ENCODE measurements at places on chromosomes 1 and 21.

GRCh38 chr1:61950418-61950817, 208.1 kb downstream of the PATJ start:
- peak; percentile 50 for DNase-seq

- DNase-seq: no peak
Measured at GRCh38 chr1:18142471-18142870, 34.9 kb downstream of the IGSF21 start.

DNA sequence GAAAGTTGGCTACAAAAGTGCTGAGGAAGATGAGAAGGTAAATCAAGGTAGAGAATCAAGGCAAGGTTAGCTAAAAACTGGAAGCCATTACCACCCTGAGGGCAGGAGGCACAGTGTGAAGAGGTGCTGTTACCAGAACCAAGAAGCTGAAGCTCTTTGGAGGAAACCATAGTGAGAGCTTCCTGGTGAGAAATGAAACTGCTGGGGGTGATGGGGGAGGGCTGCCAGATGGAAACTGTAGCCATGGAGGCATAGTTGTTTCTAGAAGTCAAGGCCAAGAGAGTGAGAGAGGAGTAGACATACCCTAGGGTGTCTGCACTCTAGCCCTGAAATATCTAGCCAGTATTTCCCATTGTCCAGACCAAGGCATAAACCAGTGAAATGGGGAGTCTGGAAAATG, 28.7 kb downstream of the IFI44 start:
- DNase-seq: no peak

DNA sequence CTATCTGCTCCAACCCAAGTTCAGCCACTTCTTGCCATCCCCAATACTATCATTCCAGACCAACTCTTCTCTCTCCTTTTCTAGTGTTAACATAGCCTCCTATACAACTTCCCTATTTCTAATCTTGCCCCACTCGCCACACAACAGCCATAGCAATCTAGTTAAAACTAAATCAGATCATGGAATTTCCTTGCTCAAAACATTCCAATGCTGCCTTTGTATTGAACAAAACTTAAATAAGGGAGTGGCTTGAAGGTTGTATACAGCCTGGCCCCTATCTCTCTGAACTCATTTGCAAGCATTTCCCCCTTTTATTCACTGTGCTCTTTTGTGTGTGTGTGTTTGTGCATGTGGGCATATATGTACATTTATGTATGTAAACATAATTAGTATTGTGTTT, 118.1 kb upstream of the SGIP1 start:
- DNase-seq: no peak

- peak; percentile 6 for DNase-seq
Measured at GRCh38 chr1:98458511-98459485, 202.7 kb upstream of the SNX7 start.

- peak; percentile 58 for DNase-seq
Measured at GRCh38 chr21:32844653-32845436, 73.3 kb upstream of the PAXBP1 start.

GRCh38 chr1:224068458-224069072, 45.3 kb upstream of the FBXO28 start:
- peak; percentile 59 for DNase-seq

DNA sequence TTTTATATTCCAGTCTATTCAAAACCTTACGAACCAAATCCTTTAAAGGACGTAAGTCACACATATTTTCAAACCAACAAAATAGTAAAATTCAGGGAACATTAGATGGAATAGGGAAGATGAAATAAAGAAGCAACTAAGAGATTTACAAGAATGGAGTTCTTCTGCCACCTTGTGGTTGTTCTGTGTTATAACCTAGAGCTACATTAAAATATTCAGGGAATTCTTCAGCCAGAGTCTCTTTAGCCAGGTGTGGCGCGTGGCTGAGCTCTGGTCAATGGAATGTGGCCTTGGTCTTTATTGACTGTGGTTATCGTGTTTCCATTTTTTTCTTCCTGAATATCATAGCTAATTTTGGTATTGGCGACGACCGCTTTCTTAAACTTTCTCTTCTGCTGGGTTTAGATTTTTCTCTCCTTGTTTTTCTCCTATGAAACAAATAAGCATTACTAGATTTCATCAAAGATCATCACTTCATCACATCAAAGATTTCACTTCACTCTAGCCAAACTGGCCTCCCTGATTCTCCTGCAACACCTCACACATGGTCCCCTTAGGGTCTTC, 221.3 kb downstream of the MRPL39 start:
- peak; percentile 80 for DNase-seq

GRCh38 chr1:106986603-106987002, 69.9 kb upstream of the PRMT6 start:
- DNase-seq: no peak

GRCh38 chr1:36068866-36069265, 15.0 kb upstream of the TEKT2 start:
- DNase-seq: peak; percentile 59

- DNase-seq: peak; percentile 72
Measured at GRCh38 chr1:204102739-204103430, 30.0 kb downstream of the SOX13 start.

GRCh38 chr1:151006327-151007052, at the start of gene MINDY1:
MINDY1 (minus strand) TSS chr1:151006902; CDS start chr1:151002617, 4,285 bp downstream.
- DNase-seq: peak; percentile 90

- no peak for DNase-seq
Measured at GRCh38 chr1:89892816-89893215, 72.0 kb downstream of the LRRC8D start.

- DNase-seq: peak; percentile 83
Measured at GRCh38 chr1:208525417-208525816, 281.2 kb upstream of the PLXNA2 start.

DNA sequence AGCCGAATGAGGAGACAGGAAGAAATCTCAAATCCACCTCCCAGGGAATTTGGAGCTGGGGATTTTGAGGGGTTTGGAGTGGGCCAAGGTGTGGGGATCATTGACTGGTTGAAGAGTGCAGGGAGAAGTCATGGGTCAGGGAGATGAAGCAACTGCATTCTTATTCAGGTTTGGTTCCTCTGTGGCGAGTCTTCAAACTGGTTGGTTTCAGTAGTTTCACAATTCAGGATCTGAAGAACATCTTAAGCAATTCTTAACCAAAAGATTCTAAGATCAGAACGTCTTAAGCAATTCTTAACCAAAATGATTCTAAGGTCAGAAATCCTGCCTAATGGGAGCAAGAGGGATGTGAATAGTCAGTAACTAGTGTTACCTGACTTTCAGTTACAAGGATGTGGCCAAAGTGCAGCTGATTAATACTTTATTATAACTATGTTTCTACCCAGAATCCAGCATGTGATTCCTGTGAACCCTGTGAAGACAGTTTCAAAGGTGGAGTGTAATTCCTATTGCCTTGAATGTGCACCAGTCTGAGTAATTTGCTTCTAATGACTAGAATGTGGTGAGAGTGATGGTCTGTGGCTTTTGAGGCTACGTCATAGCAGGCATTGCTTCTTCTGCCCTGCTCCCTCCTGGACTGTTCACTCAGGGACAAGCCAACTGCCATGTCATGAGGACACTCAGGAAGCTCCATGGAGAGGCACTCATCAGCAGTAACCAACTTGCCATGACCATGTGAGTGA, 61.2 kb downstream of the OLFML3 start:
- peak; percentile 59 for DNase-seq

DNA sequence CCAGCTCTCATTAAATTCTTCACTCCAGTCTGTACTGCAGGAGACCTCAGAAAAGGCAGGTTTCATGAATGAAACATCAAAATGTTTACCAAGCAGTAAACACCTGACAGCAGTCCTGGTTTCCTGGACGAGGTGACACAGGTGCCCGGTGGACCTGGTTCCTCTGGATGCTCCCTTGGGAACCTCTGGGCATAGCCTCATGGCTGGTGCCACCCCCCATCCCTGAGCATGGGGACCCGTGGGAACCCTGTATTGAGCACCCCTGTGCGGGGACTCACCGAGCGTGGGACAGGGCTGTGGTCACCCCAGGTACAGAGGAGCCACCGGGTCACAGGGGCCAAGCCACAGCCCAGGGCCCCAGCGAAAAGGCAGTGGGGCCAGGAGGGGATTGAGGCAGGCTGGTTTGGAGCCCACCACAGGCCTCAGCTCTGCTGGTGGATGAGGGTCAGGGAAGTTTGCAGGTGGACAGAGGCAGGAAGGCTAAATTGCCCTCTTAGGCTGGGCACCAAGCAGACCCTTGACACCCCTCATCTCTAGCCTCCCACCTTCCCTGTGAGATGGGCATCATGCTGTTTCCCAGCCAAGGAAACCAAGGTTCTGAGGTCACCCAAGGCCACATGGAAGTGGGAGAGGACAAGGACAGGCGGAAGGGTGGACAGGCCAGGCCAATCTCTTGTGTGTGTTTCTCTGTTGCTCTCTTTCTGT, 158.4 kb downstream of the PTPRU start:
- DNase-seq: no peak

DNA sequence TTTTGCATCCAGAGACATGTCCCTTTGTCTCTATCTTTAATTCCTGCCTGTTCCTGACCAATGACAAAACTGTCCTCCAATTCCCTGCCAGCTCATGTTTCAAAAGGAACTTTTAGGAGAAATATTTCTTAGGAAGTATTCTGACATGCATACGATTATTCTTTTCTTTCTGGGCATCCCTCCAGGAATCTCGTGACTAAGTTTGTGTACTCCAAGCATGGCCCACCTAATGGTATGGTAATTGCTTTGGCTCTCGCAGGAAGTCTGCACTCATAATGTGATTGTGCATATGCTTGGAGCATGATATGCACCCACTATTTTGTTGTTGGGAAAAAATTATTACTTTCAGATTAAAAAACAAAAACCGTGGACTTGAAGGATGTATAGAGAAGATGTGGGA, 256.4 kb downstream of the PRDM2 start:
- DNase-seq: no peak

- no peak for DNase-seq
Measured at GRCh38 chr1:236922190-236922589, 82.1 kb downstream of the MT1HL1 start.

- DNase-seq: no peak
Measured at GRCh38 chr1:237186675-237187074, 144.7 kb downstream of the RYR2 start.

DNA sequence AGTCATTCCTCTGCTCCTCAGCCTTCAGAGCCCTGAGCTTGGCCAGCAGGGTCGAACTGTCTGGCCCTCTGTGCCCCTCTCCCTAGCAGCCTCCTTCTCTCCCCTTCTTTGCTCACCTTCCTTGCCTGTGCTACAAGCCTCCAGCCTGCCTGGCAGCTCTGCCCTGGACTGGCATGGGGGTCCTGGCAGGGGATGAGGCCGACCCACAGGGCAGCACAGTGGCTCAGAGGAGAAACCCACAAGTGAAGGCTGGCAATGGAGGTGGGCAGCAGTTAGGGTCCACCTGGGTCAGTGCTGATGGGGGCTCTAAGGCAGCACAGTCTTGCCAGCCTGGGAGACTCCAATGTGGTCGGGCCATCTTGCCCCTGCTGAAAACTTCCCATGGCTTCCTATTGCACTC, 274.2 kb downstream of the GRIK3 start:
- no peak for DNase-seq

- DNase-seq: no peak
Measured at GRCh38 chr1:68409426-68409825, 40.3 kb downstream of the RPE65 start.

GRCh38 chr1:232578651-232579195, 51.2 kb downstream of the SIPA1L2 start:
- no peak for DNase-seq

DNA sequence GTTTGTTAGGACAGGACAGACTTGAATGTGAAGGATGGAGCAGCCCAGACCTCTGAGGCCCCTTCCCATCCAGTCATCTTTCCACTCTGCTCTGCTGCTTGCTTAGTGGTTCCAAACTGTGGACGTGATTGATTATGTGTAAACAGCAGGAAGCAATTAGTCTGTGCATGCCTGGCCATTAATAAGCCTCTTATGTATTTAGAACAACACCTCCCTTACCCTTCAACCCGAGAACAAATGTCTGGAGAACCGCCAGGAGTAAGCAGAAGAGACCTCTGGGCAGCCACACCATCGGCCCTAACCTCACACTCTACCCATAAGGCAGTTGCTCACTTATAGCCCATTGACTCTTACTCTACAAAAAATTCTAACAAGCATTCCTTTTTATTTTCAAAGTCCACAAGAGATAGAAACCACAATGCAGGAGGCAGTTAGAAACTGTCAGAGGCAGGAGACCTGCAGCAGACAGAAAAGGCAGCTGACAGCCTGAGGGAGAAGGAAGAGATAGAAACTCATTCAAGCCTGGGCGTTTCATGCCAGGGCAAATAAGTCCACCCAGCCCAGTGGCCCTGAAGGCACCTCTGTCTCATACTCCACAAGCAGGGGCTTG, 5.8 kb upstream of the EPHA8 start:
- no peak for DNase-seq

- no peak for DNase-seq
Measured at GRCh38 chr1:17615157-17615556, 75.7 kb downstream of the ARHGEF10L start.

- peak; percentile 23 for DNase-seq
Measured at GRCh38 chr1:112337028-112337531, 58.9 kb upstream of the CTTNBP2NL start.

DNA sequence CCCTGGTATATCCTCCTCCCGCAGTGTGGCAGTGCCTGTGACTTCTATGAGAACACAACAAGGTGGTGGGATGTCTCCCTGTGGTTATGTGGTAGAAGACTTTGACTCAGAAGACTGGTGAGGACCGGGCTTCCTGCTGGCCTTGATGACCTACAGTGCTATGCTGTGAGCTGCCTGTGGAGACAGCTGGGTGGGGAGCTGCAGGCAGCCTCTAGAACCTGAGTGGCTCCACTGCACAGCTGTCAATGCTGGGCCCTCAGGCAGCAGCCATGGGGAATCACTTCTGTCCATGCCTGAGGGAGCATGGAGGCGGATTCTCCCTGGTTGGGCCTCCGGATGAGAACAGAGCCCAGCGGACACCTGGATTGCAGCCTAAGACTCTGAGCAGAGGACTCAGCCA, 14.9 kb downstream of the SLC1A7 start:
- DNase-seq: peak; percentile 6

DNA sequence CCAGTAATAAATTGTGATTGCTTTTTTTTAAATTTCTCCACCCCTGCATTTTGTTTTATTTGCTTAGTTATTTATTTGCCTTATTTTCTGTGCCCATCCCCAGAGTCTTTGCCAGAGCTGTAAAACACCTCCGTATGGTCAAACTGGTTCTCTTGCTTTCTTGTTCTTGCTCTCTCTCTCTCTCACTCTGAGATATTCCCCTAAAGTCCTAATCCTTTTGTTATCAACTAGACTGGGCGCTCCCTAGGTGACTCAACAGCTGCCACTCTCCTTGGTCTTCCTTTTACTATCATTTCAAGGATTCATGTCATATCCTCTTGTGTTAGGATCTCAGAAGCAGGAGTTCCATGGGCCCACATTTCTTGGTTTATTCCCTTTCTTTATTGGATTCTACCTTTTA, 160.0 kb downstream of the PRDM2 start:
- no peak for DNase-seq
